ENCODE measurements at places on chromosomes 7 and 10.

DNA sequence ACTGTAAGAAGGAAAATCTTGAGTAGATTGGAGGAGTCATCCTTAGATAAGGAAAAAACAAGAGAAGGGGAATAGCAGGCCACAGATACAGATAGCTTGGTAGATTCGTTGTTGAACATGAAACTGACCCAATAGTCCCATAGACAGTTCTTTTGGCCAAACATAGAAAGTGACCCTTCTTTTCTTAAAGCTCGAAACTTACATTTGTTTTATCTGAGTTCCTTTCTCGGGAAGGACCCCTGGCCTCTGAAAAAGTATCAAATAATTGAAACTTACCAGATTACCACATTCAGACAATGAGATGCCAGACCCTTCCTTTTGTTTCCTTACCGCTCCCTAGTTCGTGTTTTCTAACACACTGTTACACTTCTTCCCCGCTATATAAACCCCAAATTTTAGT lies 72.9 kb downstream of the ZFAND4 start:
- no peak for DNase-seq

- DNase-seq, result no peak
Measured at GRCh38 chr7:11346302-11346701, 372.6 kb downstream of the PHF14 start.

DNA sequence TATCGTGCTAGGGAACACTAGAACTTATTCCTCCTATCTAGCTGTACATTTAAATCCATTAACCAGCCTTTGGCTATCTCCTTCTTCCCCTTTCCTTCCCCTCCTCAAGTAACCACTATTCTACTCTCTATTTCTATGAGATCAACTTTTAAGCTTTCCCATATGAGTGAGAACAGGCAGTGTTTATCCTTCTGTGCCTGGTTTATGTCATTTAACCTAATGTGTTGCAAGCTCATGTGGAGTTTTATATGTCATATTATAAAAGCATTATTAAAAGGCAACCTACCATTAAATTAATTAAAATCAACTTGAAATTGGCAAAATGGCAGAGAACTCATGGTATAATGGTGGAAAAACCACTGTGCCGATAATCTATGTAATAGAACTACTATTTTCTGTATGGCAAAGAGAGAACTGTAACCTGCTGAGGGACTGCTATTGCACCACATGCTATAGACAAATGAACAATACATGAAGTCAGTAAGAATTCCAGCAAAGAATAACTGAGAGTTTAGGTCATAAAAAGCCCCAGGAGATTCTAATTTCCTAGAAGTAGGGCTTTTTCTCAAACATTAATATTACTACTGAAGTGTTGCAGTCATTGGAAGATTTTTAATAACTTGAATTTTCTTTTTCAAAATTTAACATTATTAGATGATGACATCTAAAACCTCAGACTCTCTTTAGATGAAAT lies 81.8 kb downstream of the LRRN3 start:
- DNase-seq, result no peak

DNA sequence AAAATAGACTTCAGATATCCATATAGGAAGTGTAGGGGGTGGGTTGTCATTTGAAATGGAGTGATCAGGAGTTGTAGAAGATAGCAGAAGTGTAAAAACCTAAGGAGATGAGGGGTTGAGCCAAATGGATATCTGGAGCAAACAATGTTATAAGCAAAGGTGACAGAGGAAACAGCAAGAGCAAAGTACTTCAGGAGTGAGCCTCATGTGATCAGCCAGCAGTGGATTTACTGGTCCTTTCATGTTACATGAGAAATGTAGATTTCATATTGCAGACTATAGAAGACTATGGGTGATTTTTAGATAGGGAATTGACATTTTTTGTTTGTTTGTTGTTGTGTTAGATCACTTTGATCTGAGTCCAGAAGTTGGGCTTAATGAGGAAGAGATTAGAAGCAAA lies 47.7 kb downstream of the GNAT3 start:
- DNase-seq, result no peak

DNA sequence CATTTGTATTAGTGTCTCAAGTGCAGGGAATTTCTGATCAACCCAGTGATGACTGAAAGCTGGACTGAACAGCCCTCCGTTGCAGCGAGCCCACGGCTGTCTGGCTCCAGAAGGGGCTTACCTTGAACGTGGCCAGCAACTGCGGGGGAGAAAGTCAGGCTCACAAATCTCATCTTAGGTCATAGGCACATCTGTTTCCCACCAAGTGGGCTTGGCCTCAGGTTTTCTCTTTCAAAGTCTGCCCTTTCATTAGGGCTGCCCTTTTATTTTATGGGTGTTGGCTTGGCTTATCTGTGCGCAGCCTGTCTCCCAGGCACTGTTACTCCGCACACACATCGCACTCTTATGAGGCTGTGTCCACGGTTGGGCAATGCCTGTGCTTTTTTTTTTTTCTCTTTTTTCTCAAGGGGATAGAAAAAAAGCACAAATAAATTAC lies 178.0 kb downstream of the JCAD start:
- no peak for DNase-seq

DNA sequence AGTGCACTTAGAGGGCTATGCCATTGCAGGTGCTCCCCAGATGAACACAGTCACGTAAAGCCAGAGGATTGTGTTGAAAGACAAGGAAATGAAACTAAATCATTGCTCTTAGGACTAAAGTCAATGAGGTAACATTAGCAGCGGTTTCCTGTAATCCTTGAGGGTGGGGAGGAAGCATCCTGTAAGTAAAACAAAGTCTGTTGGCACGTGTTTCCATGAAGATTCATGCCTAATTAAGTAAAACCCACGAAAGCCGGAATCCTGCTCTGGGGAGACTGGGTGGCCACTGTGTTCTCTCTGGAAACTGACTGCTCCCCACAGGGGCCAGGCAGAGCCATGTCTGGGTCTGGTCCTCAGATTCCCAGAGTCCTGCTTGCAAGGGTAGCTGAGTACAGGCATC lies 18.3 kb downstream of the STEAP1B start:
- no peak for DNase-seq

- no peak for DNase-seq
Measured at GRCh38 chr7:19404912-19405329, 259.7 kb upstream of the FERD3L start.

DNA sequence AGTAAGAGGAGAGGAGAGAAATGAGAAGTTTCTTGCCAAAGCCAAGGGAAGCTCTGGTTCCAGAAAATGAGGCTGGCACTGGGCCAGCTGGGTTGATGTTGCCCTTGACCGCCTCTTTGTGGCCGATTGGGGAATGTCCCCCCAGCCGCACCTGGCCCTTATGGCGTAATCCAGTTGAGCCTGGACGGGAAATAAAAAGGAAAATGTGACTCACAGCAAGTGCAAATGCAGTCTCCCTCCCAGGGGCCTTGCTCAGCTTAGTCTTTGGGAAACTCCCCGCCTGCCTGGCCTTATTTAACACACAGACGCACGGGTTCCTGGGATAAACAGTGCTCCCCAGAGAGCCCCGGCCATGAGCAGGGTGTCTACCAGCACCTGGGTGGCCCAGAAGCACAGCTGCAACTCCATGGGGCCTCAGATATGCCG lies 174.8 kb downstream of the KIAA1217 start:
- no peak for DNase-seq

DNA sequence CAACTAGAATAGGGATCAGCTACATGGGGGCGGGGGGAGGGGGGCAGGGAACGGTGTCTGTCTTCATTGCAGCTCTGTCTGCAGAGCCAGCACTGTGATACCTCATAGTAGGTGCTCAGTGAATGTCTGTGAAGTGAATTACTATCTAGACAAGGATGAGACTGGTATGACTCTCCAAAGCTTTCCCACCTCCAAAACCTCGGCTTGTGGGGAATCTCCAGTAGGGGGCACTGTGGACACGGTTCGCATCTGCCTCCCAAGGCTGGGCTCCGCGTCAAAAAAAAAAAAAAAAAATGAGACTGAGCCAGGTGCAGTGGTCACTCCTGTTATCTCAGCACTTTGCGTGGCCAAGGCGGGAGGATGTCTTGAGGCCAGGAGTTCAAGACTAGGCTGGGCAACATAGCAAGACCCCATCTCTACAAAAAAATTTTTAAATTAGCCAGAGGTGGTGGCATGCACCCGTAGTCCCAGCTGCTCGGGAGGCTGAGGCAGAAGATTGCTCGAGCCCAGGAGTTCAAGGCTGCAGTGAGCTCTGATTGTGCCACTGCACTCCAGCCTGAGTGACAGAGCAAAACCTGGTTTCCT lies 9.6 kb downstream of the TRIM56 start:
- no peak for DNase-seq

DNA sequence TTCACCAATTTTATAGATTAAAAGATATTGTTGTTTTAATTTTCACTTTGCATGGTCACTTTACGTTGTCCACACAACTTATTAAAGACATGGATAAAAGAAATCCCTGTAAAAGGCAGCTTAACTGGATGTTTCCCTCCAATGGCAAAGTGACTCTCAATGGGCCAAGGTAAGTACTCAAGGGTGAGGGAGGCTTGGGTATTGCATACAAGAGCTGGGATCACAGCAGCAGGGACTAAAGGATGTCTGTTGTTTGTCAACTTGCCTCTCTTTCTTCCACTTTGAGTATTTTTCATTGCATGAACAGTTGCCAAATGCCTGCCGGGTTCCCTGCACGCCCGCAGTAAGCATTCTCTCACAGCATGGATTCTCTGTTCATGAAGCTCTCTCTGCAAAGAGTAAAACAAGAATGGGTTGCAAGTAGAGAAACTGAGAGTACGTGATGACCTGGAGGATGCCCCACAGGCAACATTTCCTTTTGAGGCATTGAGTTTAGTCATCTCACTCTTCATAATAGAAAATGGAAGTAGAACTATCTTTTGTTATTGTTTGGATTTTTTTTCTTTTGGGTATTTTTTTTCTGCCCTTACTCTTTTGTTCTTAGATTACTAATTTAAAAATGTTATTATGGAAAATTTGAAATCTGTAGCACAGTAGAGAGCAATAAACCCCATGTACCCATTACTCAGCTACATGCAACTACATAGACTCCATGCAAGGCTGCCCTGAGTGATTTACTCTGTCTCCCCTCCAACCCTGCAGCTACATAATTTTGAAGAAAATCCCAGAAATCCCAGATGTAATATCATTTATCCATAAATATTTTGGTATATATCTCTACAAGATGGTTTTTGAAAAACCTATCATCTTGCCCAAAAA lies 26.3 kb downstream of the GPR141 start:
- no peak for DNase-seq

- DNase-seq, result no peak
Measured at GRCh38 chr7:69196593-69196992, 401.7 kb upstream of the AUTS2 start.

DNA sequence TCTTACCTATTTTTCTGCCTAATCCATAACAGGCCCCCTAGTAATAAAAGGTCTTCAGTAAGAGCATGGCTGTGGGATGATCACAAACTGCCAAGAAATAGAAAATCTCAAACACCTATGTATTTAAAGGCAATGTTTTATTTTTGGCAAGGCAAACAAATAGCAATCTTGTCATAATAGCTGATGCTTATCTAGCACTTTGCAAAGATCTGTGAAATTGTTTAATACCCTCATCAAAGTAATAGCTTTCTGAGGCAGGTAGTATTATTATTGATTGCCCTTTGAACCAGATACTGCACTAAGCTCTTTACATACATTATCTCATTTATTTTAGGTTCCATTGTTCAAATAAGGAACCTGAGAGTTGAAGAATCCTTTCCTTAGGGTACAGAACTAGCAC lies 1.6 kb upstream of the CADPS2 start:
- DNase-seq, result no peak

DNA sequence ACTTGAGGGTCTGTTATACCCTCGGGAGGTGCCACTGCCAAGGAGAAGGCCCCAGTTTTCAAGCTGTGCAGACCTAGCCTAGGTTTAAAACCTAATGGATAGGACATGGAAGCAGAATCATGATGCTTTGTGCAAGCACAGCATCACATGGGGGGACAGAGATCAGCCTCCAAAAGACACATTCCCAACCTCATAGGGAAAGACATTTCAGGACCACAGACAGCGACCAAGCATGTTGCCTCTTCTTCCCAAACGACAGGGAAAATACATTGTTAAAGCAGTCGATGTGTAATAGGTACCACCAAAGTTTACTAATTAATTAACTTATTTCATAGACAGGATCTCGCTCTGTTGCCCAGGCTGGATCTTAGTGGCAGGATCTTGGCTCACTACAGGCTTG lies 573.9 kb downstream of the TCERG1L start:
- DNase-seq, result no peak

DNA sequence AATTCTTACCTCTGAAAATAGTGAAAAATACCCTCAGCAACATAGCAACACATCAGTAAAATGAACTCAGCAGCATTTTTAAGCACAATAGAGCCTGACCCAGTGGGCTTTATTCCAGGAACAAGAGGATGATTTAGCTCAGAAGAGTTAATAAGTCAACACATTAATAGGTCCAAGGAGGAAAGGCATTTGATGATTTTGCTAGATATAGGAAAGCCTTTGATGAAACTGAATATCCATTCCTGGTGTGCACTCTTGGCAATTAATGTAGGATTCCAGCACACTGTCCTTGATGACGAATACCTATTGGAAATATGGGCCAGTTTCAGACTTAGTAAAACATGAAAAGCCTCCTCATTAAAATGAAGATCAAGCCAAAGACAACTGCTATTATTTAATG lies 42.5 kb downstream of the RASGEF1A start:
- no peak for DNase-seq

DNA sequence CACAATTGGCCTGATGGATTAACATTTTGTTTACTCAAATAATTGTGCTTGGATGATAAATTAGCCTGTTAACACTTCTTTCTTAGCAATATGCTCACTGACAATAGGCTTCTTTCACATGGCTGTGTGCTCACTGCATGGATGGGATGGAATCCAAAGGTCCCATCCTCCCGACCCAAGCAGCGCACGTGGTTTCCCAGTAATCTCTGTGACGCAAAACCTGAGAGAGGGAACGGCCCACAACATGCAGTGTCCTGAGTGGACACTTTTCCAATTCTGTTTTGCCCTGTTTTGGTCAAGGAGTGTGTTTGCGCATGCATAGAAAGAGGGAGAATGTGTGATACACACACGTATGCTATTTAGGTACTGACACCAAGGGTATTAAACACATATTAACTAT lies 42.1 kb upstream of the RASGEF1A start:
- DNase-seq, result no peak

- no peak for DNase-seq
Measured at GRCh38 chr7:55177589-55178261, 158.9 kb downstream of the EGFR start.

DNA sequence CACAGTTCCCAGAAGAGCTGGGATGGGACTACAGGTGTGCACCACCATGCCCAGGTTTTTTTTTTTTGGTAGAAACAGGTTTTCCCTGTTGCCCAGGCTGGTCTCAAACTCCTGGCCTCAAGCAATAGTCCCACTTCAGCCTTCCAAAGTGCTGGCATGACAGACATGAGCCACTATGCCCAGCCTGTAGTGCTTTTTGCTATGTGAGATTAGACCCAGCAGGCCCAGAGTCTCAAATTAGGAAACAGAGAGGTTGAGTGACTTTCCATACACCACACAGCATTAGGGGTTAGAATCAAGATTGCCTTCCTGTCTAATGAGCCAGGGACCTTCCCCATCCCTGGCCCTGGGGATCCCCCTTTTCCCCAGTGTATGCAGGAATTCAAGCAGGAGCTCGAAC lies 90.8 kb upstream of the KCTD7 start:
- no peak for DNase-seq

Measured in stimulated activated CD8-positive, alpha-beta memory T cell treated with anti-CD3 and anti-CD28 coated beads, Interleukin-4, amount 100 ng/mL, for 1 hour (primary cell).